ENCODE measurements at places on chromosomes 12 and 14.

GRCh38 chr12:94184995-94185719 lies 36.8 kb downstream of the PLXNC1 start:
- no peak for DNase-seq

- DNase-seq: no peak
Measured at GRCh38 chr12:100251917-100252316, 15.0 kb downstream of the DEPDC4 start.

- DNase-seq: no peak
Measured at GRCh38 chr12:68844788-68845695, 37.1 kb downstream of the MDM2 start.

DNA sequence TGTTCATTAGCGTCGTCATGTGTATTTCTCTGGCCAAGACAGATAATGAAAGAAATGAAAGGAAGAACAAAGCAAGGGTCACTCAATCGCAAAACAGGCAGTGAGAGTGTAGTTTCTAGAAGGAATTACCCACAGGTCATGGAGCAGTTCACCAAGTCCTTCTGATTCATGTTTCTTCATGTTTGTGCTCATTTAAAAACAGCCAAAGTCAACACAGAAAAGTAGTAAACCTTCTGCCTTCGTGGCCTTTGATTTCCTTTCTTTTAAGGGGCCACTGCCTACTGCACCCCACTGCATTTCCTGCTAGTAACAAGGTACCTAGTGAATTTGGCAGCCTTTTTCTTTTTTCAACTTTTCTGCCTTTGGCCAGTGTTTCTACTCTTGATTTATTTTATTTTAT lies 75.1 kb downstream of the KCNK13 start:
- DNase-seq: no peak

GRCh38 chr12:8890313-8891085 lies 23.8 kb upstream of the PHC1 start:
- peak; percentile 32 for DNase-seq

- no peak for DNase-seq
Measured at GRCh38 chr14:46894476-46894875, 242.9 kb upstream of the RPL10L start.

DNA sequence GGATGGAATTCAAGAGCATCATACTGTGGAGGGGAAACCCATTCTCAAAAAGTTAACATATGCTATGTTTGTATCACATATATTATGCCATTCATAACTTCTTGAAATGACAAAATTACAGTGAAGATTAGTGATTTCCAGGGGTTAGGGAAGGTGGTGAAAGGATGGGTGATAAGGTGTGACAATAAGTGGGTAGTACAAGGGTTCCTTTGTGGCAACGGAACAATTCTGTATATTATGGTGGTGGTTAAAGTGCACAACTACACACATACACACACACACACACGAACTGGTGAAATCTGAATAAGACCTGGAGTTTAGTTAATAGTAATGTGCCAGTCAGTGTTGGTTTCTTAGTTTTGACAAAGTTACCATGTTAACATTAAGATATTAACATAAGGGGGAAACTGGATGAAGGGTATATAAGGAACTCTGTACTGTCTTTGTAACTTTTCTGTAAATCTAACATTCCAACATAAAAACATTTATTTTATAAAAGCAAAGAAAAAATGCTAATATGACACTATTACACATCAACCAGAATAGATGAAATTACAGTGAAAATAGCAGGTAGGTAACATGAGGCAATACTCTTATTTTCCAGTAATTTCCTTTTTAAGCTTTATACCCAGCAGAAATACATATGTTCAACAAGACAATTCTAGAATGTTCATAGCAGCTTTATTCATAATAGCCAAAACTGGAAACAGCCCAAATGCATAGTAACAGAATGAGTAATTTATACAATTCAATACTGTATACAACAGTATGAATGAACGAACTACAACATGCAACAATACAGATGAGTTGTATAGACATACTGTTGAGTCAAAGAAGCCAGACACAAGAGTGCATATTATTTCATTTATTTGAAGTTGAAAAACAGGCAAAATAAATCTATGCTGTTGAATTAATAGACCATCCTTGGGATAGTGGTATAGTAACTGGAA lies 44.0 kb upstream of the OR5AU1 start:
- DNase-seq: no peak

DNA sequence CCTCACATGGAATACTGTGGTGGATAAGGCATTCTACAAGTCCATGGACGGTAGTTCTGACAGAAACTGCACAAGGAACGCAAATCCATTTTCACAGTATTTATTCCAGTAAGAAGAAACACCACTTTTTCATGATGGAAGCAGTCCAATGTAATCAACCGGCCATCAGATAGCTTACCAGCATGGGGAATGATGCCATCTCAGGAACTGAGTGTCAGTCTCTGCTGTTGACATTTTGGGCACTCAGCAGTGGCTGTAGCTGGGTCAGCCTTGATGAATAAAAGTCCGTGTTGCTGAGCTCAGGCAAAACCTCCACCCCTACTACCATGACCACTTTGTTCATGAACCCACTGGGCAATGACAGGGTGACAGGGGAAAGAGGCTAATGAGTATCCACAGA lies 103.4 kb downstream of the PLCZ1 start:
- DNase-seq: no peak

DNA sequence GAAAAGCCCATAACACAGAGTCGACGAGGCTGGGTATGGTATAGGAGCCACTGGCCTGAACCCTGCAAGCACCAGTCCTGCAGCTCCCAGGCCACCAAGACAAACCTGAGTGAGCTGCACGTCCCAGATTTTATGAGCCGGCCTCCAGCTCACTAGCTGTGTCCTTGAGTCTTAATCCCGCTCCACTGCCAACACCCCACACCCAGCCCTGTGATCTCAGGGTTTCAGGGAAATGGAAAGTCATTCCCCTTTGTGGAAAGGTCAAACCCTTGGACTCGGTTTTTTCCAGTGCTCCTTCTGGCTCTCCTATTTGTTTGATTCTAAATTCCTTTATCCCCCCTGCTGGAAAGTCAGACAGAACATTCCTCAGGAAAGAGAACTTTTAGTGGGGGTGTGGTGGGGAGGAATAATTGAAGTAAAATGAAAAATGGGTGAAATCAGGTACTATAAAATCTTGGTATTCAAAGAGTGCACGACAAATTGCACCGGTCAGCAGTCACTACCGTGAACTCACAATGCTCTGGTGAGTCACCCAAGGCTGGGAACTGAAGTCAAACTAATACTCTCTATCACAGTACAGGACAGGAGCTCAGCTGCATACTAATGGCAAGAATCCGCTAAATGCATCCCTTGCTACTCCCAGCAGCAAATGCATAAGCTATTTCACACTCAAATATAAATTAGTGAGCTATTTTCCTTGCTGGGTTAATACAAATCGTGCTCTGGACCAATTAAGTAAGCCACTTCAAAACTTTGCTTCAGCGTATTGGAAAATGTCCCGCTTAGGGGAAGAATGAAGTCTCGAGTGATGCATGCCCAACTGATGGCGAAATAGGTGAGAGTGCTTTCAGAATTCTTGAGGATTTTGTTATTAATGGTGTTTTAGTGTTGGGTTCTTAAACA lies 9.0 kb downstream of the PITPNM2 start:
- DNase-seq: no peak

- no peak for DNase-seq
Measured at GRCh38 chr12:11652351-11653040, 3.0 kb downstream of the ETV6 start.

DNA sequence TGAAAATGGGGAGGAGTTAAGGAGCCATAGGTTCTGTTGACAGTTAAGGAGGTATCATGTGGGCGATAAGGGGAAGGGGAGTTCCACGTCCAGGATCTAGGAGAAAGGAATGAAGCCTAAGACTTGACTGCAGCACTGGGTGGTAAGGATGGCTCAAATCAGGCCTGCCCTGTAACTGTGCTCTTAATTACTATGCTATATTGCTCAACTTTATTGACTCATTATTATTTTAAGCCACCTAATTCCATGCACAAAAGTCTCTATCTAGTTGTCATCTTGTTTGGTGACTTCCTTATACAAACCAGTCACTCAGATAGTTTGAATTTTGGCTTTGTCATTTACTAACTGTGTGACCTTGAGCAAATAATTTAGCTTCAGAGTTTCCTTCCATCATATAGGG lies 242.1 kb upstream of the ARHGAP5 start:
- DNase-seq: no peak

GRCh38 chr12:9674226-9674590 lies 4.7 kb downstream of the CLEC2D start:
- DNase-seq: no peak

GRCh38 chr12:31903025-31903424 lies 56.2 kb upstream of the RESF1 start:
- DNase-seq: no peak

GRCh38 chr14:65431951-65432350 lies 19.4 kb downstream of the FUT8 start:
- no peak for DNase-seq

- DNase-seq: no peak
Measured at GRCh38 chr14:72574715-72575114, 319.2 kb downstream of the DPF3 start.

- no peak for DNase-seq
Measured at GRCh38 chr12:27253347-27253746, 9.3 kb downstream of the STK38L start.

- DNase-seq: no peak
Measured at GRCh38 chr12:71772735-71773134, 18.1 kb downstream of the RAB21 start.

DNA sequence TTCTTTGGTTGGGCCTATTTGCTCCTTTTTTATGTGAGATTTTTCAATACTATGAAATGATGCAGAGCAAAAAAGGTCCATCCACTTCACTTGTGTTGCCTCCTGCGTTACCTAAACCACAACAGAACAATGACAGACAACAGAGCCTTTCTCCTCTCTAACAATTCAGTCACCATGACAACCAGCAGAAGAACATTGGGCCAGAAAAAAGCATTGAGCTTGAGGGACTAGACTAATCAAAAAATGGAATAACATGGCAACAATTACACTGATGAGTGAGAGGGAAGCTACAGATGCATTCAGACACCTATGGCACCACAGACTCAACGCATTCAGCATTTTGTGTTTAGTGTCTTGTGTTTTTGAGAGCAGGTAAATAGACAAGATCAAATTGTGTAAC lies 44.6 kb upstream of the PTCSC3 start:
- no peak for DNase-seq

- no peak for DNase-seq
Measured at GRCh38 chr14:98692832-98693231, 579.2 kb downstream of the BCL11B start.

DNA sequence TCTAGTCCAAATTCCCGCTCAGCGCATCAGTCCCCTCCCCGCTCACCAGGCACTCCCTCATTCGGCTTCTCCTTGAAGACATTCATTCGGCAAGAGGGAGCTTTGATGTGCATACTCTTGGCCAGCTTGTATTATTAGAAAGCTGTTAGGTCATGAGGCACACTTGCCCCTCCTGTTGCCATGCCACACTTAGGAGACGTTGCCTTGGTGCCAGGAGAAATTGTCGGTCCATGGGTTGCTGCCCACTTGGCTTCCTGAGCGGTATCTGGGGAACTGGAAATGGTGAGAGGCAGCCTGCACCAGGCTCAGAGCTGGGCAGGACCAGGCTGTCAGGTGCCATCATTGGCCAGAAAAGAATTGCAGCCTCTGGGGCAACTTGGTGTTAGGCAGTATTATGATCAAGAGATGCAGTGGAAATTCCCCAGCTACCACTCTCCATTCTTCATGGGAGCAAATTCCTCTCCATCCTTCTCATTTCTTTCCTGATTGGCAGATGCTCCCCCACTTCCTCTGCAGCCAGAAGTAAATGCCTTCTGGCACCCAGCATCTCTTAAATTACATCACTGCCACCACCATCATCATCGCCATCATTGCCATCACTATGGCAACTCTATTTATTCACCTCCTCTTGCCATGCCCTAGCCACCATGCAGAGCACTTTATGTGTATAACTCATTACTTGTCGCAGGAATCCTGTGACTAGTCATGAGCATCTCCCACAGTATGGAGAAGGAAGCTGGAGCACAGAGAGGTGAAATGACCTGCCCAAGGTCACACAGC lies 12.4 kb downstream of the CABP1 start:
- DNase-seq: no peak

DNA sequence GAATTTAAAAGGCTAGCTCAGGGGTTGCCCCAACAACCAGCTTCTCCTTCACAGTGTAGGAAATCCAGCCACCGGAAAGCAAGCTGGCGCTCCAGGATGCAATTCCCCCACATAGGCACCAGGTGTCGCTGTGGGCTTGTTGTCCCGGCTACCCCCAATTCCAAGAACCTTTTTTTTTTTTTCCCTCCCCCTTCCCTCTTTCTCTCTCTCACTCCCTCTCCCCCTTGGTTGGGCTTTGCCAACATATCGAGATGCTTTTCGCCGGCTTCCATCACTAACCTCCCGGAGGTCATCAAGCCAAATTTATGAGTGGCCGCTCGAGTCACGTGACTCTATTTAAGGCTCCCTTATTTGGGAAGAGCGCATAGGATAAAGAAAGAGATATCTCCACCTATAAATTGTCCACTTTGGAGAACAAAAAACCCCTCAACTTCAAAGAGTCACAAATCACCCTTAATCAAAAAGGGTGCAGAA lies at the start of gene HOXC5:
Gene HOXC5 (plus strand): TSS at position 424 of the 474 bp plus-strand sequence. CDS start 73 bp downstream, outside the sequence.
- peak; percentile 59 for DNase-seq

- no peak for DNase-seq
Measured at GRCh38 chr14:22614240-22614799, 16.2 kb downstream of the ABHD4 start.

DNA sequence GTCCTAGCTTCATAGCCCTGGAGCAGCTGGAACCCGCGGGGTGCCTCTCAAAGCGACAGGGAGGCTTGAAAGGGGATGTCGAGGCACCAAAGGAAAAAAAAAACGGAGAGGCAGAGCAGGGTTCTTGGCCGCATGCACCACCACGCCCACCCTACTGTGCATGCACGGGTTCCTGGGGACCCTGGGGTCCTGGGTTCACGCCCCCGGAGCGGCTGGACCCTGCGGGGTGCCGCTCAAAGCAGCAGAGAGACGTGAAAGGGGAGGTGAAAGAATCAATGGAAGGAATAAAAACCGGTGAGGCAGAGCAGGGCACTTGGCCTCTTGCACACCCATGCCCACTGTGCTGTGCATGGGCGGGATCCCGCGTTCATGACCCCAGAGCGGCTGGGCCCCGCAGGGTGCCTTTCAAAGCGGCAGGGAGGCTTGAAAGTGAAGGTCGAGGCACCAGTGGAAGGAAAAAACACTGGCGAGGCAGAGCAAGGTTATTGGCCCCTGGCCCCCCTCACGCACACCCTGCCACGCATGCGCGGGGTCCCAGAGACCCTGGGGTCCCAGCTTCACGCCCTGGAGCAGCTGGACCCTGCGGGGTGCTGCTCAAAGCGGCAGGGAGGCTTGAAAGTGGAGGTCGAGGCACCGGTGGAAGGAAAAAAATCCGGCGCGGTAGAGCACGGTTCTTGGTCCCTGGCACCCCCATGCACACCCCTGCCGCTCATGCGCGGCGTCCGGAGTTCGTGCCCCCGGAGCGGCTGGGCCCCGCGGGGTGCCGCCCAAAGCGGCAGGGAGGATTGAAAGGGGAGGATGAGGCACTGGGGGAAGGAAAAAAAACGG lies 318.5 kb downstream of the ALG10 start:
- DNase-seq: no peak

GRCh38 chr14:62428429-62429203 lies 616.6 kb downstream of the KCNH5 start:
- no peak for DNase-seq

- no peak for DNase-seq
Measured at GRCh38 chr14:53850714-53851296, 105.8 kb downstream of the BMP4 start.
